ENCODE measurements at places on chromosomes 7 and 10. TPM values are rescaled to one million over a fixed set of nuclear protein-coding genes. Genes with fewer than 3 reads are reported as not detected.
A peak's percentile ranks its signal among the peaks of the same experiment; 100 is the strongest.

- H3K4me1 ChIP-seq = peaks cover 12% of the 10 kb centered on the region
- no peak overlapping the region for H3K27ac ChIP-seq
- no peaks in the 10 kb centered on the region for H3K27me3 ChIP-seq
- DNase-seq = no peak
Observed at GRCh38 chr10:29470843-29471543, 163.8 kb downstream of the SVIL start.

- no peak overlapping the region for H3K4me3 ChIP-seq
- H3K27me3 ChIP-seq = no peaks in the 10 kb centered on the region
- peaks cover 16% of the 10 kb centered on the region for H3K4me1 ChIP-seq
- no peak overlapping the region for H3K27ac ChIP-seq
- H3K36me3 ChIP-seq = no peaks in the 10 kb centered on the region
Observed at GRCh38 chr7:80140388-80140787, 5.8 kb downstream of the GNAI1 start.

DNA sequence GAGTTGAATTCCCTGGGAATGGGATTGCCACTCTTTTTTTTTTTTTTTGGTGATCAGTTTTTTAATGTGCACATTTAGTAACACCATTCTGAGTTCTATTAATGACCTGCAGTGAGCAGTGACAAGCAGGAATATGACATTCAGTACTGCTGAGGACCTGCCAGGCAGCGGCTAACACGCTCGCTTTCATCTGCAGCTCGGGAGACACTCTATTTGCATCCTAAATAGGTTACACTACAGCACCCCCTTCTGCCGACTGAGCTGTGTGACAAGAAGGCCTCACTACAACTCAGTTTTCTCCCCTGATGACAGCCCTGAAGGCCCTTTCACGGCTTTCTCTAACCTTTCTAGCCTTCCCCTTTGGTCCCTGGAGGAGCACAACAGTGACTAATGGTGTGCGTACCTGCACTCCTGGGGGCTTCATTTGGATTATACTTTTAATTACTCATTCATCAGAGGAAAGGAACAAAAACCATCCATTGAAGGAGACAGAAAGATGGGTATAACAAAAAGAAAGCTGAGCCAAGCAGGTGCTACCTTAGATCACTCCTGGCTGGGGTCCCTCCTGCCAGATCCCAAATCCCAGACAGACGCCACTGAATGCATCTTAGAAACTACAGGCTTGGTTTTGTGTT lies 872.4 kb downstream of the LRMDA start:
- no peak overlapping the region for H3K4me3 ChIP-seq
- H3K4me1 ChIP-seq = no peaks in the 10 kb centered on the region
- peak; percentile 9 for DNase-seq

DNA sequence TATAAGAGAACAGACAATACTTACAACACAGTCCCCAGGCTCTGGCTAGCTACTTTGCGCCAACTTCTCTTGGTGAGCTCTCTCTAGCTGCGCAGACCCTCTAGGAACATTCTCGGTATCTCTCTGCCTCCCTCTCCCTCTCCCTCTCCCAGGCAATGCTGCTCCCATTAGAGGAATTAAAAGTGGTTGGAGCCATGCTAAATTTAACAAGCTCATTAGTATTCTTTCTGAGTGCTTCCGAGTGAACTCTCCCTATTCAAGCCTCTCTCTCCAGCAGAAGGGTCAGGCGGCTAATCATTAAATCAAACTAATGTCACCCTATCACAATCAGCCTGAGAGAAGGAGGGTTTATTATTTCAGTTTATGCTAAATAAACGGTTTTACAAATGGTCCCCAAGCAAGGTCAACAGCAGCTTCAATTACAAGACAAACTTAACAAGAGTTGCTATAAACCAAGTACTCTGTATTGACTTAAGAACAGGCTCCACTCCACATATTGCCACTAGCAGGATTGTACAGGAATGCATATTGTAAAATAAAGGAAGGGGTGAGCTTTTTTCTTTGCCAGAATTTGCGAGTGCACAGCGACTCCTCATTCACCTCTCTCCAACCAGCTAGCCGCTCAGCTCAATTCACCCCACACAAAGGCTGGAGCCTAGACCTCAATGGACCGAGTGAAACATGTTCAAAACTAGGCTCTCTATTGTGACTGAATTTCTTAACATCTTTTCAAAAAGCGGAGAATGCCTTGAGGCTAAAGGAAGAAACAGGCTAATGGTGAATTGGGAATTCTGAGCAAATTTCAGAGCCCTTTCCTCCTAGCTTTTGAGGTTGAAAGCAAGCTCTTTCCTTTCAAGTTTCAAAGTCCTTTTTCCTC lies 84.4 kb downstream of the GLI3 start:
- H3K4me1 ChIP-seq = no peaks in the 10 kb centered on the region
- peaks cover 90% of the 10 kb centered on the region for H3K27me3 ChIP-seq
- H3K27ac ChIP-seq = no peak overlapping the region
- H3K4me3 ChIP-seq = no peak overlapping the region
- H3K36me3 ChIP-seq = no peaks in the 10 kb centered on the region

GRCh38 chr10:71581376-71581775 lies 138.2 kb downstream of the C10orf105 start:
- no peak for DNase-seq
- H3K4me3 ChIP-seq = no peak overlapping the region
- H3K4me1 ChIP-seq = no peaks in the 10 kb centered on the region
- H3K36me3 ChIP-seq = no peaks in the 10 kb centered on the region

- no peak overlapping the region for H3K27ac ChIP-seq
- peaks cover 16% of the 10 kb centered on the region for H3K4me1 ChIP-seq
- H3K4me3 ChIP-seq = no peak overlapping the region
- no peak for DNase-seq
- H3K36me3 ChIP-seq = no peaks in the 10 kb centered on the region
Observed at GRCh38 chr7:26428571-26428970, 136.9 kb downstream of the SNX10 start.

- peaks cover 65% of the 10 kb centered on the region for H3K27me3 ChIP-seq
- no peaks in the 10 kb centered on the region for H3K36me3 ChIP-seq
- no peak overlapping the region for H3K4me3 ChIP-seq
- H3K27ac ChIP-seq = no peak overlapping the region
- H3K4me1 ChIP-seq = no peaks in the 10 kb centered on the region
Observed at GRCh38 chr7:1227814-1228544, 4.7 kb upstream of the UNCX start.

GRCh38 chr10:28072573-28072972 lies 73.7 kb upstream of the ODAD2 start:
- H3K4me1 ChIP-seq = no peaks in the 10 kb centered on the region
- no peak for DNase-seq
- no peak overlapping the region for H3K27ac ChIP-seq
- H3K36me3 ChIP-seq = no peaks in the 10 kb centered on the region

DNA sequence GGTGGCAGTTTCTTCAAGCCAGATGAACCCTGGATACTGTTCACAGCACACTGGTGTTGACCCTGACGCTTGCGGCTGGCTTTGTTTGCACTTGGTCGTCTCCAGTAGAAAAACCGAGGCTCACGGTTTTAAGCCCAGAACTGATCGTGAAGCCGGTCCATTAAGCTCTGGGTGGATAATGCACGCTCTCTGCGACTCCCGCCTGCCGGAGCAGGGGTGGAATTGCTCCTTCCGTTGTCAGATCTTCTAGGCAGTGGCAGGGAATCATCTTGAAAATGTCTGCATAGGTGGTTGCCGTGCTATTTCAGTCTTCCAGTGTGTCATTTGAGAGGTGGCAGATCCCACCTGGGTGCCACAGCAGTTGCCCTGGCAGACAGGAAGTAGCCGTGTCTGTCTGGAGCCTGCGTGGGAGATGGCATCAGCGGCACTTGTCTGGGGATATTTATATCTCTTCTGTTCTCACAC lies 35.9 kb upstream of the AP5Z1 start:
- no peak overlapping the region for H3K4me3 ChIP-seq
- no peak for DNase-seq
- peaks cover 23% of the 10 kb centered on the region for H3K36me3 ChIP-seq
- H3K27me3 ChIP-seq = no peaks in the 10 kb centered on the region

DNA sequence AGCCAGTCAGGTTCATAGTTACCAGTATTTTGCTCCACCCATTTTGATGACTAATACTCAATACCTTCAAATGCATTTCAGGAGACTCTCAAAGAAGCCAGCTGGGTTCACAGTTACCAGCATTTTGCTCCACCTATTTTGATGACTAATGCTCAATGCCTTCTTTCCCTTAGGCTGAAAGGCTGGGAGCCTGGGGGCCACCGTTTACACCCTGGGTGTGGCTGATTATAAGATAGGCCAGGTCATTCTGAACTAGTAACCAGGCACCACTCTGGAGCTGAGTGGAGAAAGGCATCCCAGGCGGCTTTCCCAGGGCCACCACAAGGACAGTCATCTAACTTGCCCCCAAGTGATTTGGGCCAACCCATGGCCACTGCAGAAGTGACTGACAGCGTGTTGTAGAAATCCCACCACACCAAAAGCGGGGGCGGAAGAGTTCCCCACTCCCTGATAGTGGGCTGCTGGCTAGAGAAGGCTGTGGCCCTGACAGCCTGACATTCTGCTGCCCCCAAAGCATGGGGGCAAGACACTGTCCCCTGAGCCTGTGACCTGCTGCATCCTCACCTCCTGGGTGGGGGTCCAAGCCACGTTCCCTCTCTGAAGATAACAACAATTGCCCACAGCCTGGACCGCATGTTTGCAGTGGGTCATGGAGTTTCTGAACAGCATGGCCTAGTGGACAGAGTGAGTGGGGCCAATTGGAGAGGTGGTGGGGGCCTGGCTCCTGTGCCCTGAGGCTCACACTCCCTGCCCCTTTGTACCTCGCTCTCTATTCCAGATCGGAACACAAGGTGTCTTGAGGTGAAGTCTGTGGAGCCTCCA lies 23.0 kb upstream of the ZNF488 start:
- H3K4me1 ChIP-seq = peaks cover 90% of the 10 kb centered on the region
- H3K27me3 ChIP-seq = no peaks in the 10 kb centered on the region
- peak overlapping the region; percentile 81 for H3K27ac ChIP-seq
- H3K36me3 ChIP-seq = no peaks in the 10 kb centered on the region
- DNase-seq = peak; percentile 95

- no peaks in the 10 kb centered on the region for H3K27me3 ChIP-seq
- no peaks in the 10 kb centered on the region for H3K4me1 ChIP-seq
Observed at GRCh38 chr7:5050676-5051075, 5.0 kb downstream of the RBAK start.

DNA sequence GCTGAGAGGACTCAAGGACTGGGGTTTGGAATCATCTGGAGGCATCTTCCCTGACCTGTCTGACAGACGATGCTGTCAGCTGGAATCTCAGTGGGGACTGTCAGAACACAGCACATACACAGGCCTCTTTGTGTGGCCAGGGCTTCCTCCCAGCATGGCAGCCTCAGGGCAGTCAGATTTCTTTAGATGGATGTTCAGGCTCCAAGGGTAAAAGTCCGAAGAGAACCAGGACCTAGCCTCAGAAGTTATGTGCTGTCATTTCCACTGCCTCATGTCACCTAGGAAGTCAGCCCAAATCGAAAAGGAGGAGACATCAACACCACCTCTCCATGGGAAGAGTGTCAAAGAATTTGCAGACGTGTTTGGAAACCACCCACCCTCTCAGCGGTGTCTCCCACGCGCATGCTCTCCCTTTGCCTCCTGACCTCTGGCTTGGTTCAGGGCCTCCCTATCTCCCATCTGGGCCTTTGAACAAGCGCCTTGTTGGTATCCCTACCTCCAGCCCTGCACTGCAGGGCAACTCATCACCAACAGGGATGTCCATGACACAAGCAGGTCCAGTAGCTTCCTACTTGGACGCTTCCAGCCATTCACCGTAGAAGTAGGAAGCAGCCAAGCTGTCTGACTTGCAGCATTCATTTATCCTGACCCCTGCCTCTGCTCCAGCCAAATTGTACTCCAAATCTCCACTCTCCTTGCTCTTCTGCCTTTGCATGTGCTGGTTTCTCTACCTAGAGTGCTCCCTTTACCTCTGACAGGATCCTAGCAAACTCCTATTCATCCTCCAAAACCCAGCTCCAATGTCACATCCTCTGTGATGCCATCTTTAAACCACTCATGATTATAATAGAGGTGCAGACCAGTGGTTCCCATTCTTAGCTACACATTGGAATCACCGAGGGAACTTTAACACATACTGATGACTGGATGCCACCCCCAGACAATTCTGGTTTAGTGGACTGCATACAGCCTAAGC lies 121.6 kb downstream of the OAT start:
- H3K4me3 ChIP-seq = no peak overlapping the region
- H3K27me3 ChIP-seq = no peaks in the 10 kb centered on the region
- H3K4me1 ChIP-seq = no peaks in the 10 kb centered on the region

GRCh38 chr10:513393-513792 lies 176.1 kb downstream of the DIP2C start:
- no peak overlapping the region for H3K4me3 ChIP-seq
- H3K4me1 ChIP-seq = no peaks in the 10 kb centered on the region
- no peaks in the 10 kb centered on the region for H3K36me3 ChIP-seq
- DNase-seq = no peak
- H3K27ac ChIP-seq = no peak overlapping the region

DNA sequence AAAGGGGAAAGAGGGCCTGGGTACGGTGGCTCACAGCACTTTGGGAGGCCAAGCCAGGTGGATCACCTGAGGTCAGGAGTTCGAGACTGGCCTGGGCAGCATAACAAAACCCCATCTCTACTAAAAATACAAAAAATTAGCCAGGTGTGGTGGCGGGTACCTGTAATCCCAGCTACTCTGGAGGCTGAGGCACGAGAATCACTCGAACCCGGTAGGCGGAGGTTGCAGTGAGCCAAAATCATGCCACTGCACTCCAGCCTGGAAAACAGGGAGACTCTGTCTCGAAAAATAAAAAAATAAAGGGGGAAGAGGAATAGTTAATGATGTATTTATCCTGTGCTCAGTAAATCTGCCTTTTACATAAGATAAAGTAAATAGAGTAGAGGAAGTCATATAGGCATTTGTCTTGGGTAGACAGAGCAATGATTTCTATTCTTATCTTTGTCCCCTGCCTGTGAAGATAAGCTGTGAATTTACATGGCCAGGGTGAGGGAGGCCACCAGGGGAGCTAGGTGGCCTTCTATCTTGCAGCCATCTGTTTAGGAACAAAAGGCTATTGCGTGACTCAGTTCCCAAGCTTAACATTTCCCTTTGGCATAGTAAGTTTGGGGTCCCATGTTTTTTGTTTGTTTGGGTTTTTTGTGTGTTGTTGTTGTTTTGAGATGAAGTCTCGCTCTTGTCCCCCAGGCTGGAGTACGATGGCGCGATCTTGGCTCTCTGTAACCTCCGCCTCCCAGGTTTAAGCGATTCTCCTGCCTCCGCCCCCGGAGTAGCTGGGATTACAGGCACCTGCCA lies 73.2 kb upstream of the GTF2I start:
- H3K36me3 ChIP-seq = no peaks in the 10 kb centered on the region
- H3K4me1 ChIP-seq = peaks cover 77% of the 10 kb centered on the region
- no peaks in the 10 kb centered on the region for H3K27me3 ChIP-seq
- H3K27ac ChIP-seq = no peak overlapping the region
- DNase-seq = no peak

GRCh38 chr10:74523199-74523598 lies 303.2 kb upstream of the KAT6B start:
- no peak for DNase-seq
- H3K4me3 ChIP-seq = no peak overlapping the region
- no peaks in the 10 kb centered on the region for H3K4me1 ChIP-seq
- H3K36me3 ChIP-seq = no peaks in the 10 kb centered on the region
- no peak overlapping the region for H3K27ac ChIP-seq

Gene KCP
- total RNA-seq = 9.9 TPM

Gene ELFN1
- 0.09 TPM for total RNA-seq

Gene CPXM2
- total RNA-seq = not detected

Gene HOXA10
- not detected for total RNA-seq

Gene PAX4
- not detected for total RNA-seq

Gene CCL26
- total RNA-seq = not detected

Gene FAM170B
- total RNA-seq = not detected

Gene MORN4
- 10.0 TPM for total RNA-seq

All from PC-9 (cell line).